ENCODE measurements at places on chromosomes 12 and 14.

DNA sequence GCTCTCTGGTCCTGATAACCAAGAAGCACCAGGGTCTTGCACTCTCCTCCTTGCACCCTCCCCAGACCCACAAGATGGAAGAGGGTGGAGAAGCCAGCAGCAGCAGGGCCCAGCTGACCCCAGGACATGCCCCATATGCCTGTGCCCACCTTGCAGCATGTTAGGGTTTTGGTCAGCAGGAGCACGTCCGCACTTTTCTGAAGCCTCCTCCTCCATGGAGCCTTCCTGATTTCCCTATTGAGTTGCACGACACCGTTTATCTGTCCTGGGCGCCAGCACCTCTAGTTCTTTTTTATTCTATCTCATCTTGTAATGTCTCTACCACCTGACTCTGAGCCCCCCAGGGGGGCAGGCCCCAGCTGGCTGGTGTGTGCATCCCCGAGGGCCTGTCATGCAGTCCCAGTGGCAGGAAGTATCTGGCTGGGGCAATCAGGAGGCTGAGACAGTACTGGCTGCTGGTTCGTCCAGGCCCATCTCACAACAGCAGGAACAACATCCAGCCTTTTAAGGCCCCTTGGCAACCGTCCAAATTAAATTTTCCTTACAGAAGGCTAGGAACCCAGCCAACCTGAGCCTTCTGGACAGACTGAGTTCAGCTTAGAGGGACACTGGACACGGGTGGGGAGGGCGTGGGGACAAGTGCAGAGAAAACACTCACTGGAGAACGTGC, 39.6 kb downstream of the CCDC85C start:
- DNase-seq: no peak

- peak; percentile 59 for DNase-seq
Observed at GRCh38 chr14:76908834-76909233, 82.6 kb downstream of the LRRC74A start.

GRCh38 chr12:70609203-70609602, 28.0 kb downstream of the PTPRB start:
- DNase-seq: no peak

DNA sequence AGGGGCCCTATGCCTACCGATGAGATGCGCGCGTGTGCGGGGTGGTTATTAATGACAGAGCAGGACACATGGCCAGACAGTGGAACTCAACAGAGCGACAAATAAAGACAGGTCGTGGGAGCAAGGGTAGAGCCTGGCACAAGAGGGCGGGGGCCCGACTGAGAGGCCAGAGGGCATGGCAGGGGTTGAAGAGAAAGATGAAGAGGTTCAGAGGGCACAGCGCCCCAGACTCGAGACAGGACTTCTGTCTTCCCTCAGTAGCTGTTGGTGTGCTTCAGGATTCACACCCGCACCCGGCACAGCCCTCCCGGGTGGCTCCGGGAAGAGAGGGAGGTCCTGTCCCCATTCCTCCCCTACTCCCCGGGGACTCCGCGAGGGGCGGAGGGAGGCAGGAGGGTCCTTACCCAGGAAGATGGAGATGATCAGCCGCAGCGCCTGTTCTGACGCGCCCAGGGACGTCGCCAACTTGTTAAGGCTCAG, 366 bp downstream of the LPCAT3 start:
- DNase-seq: peak; percentile 2

GRCh38 chr12:101779626-101780025, 40.4 kb upstream of the SYCP3 start:
- DNase-seq: no peak

- no peak for DNase-seq
Observed at GRCh38 chr12:102407776-102408486, 72.4 kb downstream of the IGF1 start.

GRCh38 chr12:57821474-57822214, 3.1 kb upstream of the AVIL start:
- no peak for DNase-seq

Data from CD4-positive, alpha-beta T cell treated with Interleukin-6 at 100 ng/mL for 8 hours (primary cell).